ENCODE measurements at places on chromosomes 6 and 20.
A peak's percentile ranks its signal among the peaks of the same experiment; 100 is the strongest.

GRCh38 chr20:56460459-56460858 lies 8.0 kb upstream of the RTF2 start:
- no peak for DNase-seq

DNA sequence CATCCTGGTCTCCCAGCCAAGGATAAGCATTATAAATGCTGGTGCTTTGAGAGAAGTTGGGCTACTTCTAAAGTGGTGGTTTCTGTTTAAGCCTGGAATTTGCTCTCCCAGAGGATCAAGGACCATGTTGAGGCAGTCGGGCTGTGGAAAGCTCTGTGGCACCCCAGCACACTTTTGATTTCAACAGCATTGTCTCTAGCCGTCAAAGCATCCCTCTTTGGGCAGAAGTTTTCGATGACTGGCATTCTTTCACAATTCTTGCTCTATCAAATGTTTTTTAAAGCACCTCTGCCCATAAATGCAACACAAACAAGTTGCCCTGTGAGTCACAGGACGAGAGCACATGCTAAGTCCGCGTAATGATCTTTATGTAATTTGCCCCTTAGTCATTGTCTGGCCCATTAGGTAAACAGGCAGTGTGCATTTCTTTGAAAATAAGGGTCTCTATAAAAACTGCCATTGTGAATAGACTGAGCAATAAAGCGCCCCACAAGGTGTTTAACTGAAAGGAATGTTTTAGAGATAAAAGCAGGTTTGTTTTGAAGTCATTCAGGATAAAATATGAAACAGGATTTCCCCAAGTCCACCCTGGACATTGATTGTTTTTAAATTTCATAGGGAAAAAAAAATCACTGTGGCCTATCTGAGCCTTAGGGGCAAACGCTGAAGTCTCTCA lies 44.7 kb upstream of the FOXQ1 start:
- no peak for DNase-seq

- no peak for DNase-seq
Observed at GRCh38 chr6:36692861-36693702, 4.5 kb upstream of the RAB44 start.

DNA sequence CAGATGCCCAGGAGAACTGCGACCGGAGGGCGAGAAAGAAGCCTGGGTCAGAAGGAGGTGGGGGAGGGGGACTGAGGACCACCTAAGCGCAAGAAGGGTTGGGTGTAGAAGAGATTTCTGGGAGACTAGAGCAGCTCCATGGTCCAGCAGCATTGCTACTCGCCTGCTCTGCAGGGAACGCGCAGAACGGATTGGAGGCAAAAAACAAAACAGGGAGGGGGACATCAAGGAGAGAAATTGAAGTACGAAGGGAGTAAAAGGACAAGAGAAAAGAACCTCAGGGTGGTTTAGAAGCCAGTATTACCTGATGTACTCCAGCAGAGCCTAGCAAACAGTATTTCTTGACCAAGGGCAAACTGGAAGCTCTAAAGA lies 537 bp upstream of the GABBR1 start:
- peak; percentile 45 for DNase-seq

- DNase-seq = no peak
Observed at GRCh38 chr6:4271761-4272470, 136.5 kb upstream of the ECI2 start.

- DNase-seq = no peak
Observed at GRCh38 chr6:167756597-167756996, 70.1 kb upstream of the AFDN start.

- no peak for DNase-seq
Observed at GRCh38 chr6:147711476-147711875, 203.0 kb downstream of the SAMD5 start.

DNA sequence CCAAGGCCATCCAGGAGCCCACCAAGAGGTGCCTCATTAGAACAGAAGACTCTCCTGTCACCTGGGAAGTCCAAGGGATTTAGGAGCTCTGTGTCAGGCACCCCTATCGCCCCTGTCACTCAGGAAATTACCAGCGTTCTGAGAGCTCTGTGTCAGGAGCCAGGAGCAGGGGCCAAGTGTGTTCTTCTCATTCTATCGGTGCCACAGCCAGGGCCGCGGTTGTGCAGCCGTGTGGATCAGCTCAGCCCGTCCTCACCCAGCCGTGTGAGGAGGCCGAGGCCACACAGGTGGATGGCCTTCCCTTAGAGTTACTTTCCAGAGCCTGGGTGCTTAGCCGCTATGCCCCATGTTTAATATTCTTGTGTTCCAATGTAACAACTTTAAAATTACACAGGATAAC lies 9.8 kb downstream of the MTG2 start:
- no peak for DNase-seq

- DNase-seq = peak; percentile 94
Observed at GRCh38 chr20:45933266-45934045, 1.0 kb upstream of the PCIF1 start.

DNA sequence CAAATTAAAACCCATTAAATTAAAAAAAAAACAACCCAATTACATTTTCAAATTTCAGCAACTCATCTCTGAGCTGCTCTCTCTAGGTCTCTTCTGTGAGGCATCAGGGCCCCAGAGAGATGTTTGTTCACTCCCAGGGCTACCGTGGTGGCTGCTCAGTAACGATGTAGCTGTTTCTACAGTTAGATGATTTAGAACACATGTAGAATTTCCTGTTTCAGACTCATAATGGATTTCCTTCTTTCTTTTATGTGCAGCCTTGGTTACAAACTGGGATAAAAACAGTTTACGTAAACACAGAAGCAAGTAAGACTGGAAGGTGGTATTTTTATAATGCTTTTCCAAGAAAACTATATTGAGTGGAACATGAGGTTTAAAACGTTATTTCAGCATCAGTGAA lies 116.1 kb upstream of the CCN2 start:
- DNase-seq = no peak

DNA sequence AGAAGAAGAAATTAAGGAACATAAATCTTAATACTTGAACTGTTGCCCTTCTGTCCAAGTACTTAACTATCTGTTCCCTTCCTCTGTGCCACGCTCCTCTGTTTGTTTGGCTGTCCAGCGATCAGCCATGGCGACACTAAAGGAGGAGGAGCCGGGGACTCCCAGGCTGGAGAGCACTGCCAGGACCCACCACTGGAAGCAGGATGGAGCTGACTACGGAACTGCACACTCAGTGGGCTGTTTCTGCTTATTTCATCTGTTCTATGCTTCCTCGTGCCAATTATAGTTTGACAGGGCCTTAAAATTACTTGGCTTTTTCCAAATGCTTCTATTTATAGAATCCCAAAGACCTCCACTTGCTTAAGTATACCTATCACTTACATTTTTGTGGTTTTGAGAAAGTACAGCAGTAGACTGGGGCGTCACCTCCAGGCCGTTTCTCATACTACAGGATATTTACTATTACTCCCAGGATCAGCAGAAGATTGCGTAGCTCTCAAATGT lies 17.1 kb downstream of the IRF4 start:
- DNase-seq = peak; percentile 46

- peak; percentile 58 for DNase-seq
Observed at GRCh38 chr6:137723273-137724017, 143.6 kb upstream of the TNFAIP3 start.

DNA sequence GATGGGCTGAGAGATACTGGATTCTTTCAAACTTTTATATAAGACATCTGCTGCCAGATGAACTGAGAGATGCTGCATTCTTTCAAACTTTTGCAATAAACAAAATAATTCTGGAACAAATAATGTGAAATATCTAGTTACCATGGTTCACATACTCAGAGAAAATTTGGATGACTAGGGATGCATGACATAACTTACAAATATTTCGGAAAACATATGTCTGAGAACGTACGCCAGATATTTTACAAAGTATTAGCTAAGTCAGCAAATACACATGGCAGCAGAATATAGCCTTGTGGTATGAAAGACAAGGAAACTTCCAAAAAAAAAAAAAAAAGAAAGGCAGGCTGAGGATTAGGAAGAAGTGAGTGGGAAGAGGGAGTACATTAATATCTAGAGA lies 113.3 kb upstream of the TRAF3IP2 start:
- DNase-seq = no peak

DNA sequence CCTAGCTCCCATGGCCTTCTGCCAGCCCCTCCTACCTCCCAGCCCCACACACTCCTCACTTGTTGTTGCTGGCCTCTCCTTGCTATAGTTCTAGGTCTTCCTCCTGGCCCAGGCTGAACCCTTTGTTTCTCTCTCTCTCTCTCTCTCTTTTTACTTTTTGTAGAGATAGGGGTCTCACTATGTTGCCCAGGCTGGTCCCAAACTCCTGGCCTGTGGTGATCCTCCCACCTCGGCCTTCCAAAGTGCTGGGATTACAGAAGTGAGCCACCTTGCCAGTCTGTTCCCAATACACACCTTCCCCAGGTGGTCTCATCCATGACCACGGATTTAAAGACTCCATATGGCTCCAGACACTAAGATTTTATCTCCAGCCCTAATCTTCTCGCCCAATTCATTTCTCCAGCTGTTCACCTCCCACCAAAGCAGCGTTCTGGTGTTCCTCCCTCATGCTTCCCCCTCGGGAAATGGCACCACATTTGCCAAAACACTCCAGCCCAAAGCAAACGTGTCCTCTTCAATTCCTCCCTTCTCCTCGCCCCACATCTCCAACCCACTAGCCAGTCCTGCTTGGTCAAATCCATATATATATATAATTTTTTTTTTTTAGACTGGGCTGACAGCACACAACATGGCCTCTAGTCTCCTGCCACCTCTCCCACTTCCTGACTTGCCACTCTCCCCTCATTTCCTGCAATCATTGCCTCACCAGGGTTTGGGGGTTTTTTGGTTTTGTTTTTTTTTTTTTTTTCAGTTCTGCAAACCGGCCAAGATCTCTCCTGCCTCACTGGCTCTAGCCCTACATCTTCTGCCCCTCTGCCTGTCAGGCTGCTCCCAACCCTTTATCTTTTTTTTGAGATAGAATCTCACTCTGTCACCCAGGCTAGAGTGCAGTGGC lies 104.4 kb downstream of the NCR2 start:
- DNase-seq = no peak

DNA sequence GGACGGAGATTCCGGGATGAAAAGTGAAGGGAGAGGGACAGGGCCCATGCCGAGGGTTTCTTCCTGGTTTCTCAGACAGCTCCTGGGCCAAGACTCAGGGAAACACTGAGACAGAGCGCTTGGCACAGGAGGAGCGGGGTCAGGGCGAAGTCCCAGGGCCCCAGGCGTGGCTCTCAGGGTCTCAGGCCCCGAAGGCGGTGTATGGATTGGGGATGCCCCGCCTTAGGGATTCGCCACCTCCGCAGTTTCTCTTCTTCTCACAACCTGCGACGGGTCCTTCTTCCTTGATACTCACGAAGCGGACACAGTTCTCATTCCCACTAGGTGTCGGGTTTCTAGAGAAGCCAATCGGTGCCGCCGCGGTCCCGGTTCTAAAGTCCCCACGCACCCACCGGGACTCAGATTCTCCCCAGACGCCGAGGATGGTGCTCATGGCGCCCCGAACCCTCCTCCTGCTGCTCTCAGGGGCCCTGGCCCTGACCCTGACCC lies 55.0 kb upstream of the HLA-A start:
- DNase-seq = no peak

DNA sequence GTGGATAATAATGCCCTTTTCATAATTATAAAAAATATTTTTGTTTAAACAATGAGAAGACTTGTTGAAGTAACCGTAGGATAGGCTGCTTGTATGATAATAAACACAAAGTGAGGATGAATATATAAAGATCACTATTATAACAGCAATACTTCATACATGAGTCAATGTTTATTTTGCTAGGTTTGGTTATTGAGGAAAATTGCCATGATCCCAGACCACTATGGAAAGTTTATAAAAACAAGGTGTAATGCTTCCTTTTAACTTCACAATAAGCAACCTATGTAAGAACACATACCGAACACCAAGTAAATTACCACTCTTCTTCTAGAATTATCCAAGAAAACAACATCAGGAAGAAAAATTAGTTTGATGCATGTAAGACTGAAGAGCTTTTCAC lies 495.3 kb upstream of the RNF217 start:
- no peak for DNase-seq

DNA sequence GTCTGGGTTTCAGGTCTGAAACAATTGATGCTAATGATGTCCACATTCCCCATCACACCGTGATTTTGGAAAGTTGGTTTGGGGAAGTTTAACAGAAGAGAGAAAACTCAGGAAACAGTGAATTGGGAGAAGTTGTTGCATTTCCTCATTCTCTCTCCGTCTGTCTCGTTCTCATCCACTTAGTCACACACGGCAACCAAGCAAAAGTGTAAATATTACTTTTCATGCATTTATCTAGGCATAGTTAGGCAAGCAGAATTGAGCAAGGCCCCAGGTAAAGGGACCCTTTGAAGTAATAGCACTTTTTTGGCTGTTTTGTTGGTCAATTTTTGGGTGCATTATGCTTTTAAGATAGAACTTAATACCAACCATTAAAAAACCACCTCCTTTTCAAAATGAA lies 137.0 kb upstream of the SULF2 start:
- no peak for DNase-seq

GRCh38 chr20:44135012-44135412 lies 52.0 kb downstream of the JPH2 start:
- DNase-seq = peak; percentile 20

DNA sequence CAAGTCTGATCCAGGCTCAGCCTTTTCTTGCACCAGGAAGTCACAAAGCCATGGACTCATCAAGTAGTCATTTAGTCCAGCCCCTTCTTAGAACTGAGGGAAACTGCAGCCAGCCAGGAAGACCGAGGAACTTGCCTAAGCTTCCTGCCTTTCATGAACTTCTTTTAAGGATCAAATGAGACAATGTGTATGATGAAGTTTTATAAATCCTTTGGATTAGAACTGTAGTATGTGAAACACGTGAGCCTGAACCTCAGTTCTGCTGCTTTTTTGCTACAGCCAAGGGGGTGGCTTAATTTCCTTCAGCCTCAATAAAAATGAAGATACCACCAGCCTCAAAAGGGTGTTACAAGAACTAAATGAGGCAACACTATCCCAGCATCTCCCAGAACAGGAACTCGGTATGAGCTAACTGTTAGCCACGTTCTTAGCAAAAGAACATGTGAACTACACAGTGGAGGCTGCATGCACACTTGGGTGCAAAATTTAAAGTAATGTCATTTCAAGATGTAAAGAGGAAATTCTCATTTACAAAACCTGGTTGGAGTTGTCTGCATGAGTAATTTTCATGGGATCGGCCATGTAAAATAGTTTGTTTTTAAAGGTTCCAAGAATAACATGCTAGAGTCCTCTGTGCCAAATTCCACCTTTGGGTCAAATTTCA lies 76.0 kb upstream of the TBC1D7 start:
- DNase-seq = no peak

DNA sequence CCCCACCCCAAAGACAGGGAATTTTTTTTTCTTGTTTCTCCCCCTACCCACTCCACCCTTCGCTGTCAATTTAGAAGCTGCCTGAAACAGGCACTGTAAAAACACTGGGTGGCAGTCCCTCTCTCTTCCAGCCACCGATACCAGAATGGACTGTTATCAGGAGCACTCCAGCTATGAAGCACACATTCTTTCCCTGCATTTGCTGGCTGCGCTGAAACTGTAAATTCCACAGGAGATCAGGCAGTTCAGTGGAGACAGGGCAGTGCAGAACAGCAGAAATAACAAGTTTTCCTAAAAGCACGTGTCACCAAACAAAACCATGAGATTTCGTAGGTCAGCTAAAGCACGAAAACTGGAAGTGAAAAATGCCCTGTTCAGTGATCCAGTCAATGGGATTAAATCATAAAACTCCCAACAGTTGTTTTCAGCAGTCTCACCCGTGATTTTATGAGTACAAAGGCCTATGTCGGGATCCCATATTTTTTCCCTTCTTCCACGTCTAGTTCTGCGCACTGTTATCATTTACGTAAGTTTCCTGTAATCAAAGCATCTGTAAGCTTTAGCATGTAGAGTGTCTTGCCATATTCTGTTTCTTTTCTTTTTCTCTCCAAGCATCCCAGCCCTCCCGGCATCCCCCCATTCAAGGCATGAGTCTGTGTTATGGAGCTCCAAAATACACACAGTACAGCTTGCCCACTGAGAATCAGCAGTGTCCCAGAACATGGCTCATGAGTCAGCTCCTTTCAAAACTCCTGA lies 359.9 kb upstream of the EPHA7 start:
- DNase-seq = no peak
